ENCODE measurements at places on chromosomes 6 and 20.

DNA sequence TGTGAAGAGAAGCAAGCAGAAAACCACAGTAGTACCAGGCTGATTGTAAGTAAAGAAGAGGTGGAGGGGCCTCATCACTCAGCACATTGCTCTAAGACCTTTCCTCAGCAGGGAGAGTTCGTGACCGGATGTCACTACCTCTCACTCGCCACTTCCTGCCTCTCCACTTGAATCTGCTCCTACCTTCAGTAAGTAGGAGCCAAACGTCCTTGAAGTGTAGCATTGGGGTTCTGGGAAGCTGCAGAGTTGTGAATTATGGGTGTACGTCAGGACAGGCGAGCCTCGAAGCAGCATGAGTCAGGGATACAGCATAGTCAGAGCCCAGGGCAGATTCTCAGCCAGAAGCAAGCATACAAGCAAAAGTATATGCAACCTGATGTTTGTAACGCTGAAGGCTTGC, 224.9 kb downstream of the PHACTR1 start:
- DNase-seq: no peak

GRCh38 chr20:55269913-55270312, 735.4 kb downstream of the CBLN4 start:
- DNase-seq: no peak

DNA sequence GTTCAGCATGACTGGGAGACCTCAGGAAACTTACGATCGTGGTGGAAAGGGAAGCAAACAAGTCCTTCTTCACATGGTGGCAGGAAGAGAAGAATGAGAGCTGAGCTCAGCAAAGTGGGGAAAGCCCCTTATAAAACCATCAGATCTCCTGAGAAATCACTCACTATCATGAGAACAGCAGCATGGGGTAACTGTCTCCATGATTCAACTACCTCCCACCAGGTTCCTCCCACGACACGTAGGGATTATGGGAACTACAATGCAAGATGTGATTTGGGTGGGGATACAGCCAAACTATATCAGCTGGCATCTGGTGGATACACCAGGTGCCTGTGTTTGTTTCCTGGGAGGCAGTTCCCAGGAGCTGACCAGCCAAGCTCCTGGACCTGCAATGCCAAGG, 4.9 kb downstream of the DDO start:
- DNase-seq: no peak

- DNase-seq: no peak
Measured at GRCh38 chr6:110332281-110332680, 25.9 kb downstream of the METTL24 start.

DNA sequence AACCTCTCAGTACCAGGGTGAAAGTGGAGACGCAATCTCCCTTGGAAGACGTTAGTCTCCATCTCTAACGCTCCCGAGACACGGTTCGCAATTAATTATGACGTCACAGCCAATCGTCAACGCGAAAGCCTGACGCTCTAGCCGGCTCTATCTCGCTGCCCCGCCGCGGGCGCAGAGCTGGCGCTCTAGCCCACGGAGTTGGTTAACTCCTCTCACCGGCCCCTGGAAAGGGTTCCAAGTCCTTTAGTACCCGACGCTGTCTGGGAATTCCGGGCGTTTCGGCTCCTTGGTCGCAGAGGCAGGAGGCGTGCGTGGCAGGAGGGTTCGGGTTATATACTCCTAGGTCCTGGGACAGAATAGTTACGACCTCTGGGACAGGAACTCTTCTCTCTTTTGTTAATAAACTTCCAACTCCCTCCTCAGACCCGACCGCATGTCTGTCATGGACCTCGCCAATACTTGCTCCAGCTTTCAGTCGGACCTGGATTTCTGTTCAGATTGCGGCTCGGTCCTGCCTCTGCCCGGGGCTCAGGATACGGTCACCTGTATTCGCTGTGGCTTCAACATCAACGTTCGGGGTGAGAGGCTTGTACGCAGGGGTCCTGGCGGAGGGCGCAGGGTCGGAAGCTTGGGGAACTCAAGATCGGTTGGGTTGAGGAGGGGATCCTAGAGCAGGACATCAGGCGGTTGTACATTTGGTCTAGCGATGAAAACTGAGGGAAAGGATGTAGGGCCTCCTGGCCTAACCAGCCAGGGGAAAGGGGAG, at the start of gene POLR1H:
Gene POLR1H (plus strand): TSS at position 174 of the 766 bp plus-strand sequence. CDS start 260 bp downstream, at position 434.
- peak; percentile 71 for DNase-seq

GRCh38 chr20:36344517-36345132, 38.5 kb downstream of the DLGAP4 start:
- no peak for DNase-seq

- DNase-seq: no peak
Measured at GRCh38 chr20:45904583-45905504, 7.1 kb downstream of the PLTP start.

GRCh38 chr20:5282561-5282960, 34.2 kb downstream of the PROKR2 start:
- no peak for DNase-seq

DNA sequence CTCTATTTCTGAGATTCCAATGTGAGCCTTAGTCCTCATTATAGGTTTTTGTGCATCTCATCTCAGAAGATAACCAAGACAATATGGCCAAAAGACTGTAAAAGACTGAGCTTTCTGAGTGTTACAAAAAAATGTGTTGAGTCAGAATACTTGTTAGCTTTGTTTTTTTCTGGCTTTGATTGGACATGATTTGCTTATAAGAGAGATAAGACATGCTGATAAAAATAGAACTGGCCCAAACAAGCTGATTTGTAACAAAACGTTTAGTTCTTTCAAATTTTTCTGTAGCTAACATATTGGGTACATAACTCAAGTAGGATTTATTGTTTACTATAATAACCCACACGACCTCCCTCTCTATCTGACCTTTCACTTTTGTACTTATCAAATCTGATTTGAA, 32.9 kb downstream of the FILIP1 start:
- no peak for DNase-seq

- no peak for DNase-seq
Measured at GRCh38 chr6:142313284-142313683, 11.5 kb downstream of the ADGRG6 start.

GRCh38 chr6:87738744-87739143, 36.7 kb upstream of the AKIRIN2 start:
- no peak for DNase-seq

GRCh38 chr6:54103497-54103896, 7.7 kb upstream of the MLIP start:
- DNase-seq: no peak

GRCh38 chr6:129860908-129861665, at the start of gene TMEM244:
Gene TMEM244 (minus strand): TSS chr6:129861315. CDS start chr6:129861188, 127 bp downstream.
- no peak for DNase-seq

GRCh38 chr6:143539734-143540133, 28.2 kb upstream of the FUCA2 start:
- DNase-seq: no peak

DNA sequence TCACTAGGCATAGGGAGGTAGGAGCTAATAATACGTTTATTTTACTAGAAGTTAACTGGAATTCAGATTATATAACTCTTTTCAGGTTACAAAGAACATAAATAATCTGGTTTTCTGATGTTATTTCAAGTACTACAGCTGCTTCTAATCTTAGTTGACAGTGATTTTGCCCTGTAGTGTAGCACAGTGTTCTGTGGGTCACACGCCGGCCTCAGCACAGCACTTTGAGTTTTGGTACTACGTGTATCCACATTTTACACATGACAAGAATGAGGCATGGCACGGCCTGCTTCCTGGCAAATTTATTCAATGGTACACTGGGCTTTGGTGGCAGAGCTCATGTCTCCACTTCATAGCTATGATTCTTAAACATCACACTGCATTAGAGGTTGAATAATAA, 1.1 kb downstream of the HFE start:
- DNase-seq: no peak

DNA sequence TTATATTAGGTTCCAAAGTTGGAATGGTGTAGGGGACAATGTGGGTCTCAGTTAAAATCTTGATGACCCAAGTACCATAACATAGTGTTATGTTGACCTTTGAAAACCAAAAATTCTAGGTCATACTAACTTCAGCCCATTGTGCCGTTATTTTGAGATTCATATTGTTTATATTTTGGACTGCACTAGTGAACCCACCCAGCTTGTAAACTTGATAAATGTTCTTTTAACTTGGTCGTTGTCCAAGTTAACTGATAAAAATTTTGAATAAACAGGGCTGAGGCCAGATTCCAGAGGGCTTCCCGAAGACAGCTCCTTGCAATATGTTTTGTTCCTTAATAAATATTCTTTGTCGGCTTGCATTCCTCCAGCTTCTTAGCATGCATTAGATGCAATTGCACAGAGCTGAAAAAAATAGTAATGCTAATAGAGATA, 90.3 kb downstream of the BCAS1 start:
- no peak for DNase-seq

- no peak for DNase-seq
Measured at GRCh38 chr6:5133943-5134342, 48.8 kb downstream of the PPP1R3G start.

DNA sequence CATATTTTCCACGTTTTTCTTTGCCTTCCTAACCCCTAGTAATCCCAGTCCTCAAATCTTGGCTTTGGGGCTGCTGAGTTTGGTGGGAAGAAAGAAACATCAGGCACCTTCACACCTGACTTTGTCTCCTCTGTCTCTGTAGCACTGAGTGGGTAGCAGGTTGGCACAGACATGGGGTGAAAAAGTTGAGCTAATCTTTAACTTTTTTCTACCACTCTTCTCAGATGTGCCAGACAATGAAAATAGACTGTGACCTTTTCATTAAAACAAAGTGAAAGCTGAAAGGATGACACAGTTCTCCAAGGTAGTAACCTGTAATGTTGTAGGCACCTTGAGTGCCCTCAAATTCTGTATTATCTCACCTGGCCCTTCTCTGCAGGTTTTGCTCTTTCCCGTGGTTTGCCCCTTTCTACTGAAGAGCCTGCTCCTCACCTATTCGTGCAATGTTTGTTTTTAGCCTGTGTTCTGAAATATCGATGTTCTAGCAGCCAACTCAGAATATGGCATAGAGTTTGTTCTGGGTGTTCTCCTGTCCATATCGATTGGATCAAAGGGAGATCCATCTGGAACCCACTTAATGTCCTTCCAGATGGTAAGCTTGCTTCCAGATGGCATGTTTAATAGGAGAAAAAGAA, 57.8 kb upstream of the ATXN1 start:
- no peak for DNase-seq

All from activated CD8-positive, alpha-beta memory T cell treated with anti-CD3 and anti-CD28 coated beads for 1 hour (primary cell).